ENCODE measurements at places on chromosomes 13 and 19.

GRCh38 chr19:55611300-55611982 is 6.0 kb downstream of the ZNF865 start:
- DNase-seq: no peak

DNA sequence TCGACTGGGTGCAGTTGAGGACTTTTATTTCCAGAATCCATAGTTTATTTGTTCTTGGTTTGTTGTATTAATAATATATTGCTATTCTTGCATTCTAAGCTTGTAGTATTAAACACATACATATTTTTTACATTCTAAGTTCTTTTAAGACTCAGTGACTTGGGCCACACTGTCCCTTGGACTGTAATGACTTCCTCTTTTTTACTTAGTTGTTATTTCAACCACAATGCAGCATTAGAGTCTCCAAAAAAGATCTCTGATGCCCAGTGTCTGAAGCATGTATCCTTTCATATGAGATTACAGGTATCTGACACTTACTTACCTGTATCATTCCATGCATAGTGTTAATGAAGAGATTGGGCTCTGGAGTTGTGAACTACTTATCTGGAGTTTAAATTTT is 864.9 kb upstream of the PCDH20 start:
- no peak for DNase-seq

- no peak for DNase-seq
Measured at GRCh38 chr19:43457809-43458208, 7.6 kb downstream of the LYPD3 start.

- peak; percentile 28 for DNase-seq
Measured at GRCh38 chr13:67416047-67416925, 186.2 kb upstream of the PCDH9 start.

DNA sequence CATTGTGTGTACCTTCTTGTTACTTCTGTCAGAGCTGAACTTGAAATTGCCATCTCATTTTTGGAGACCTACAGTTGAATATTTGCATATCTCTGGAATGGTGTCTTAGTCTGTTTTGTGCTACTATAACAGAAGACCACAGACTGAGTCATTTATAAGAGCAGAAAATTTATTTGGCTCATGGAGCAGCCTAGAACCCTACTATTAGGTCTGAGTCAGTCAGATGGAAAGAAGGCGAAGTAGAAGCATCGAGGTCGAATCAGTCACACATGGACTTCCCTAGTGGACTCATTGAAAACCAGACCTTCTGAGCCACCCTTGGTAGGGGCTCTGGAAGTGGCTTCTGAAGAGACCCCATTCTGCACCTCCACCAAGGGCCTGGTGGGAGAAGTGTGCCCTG is 33.9 kb upstream of the TPT1 start:
- no peak for DNase-seq

- DNase-seq: peak; percentile 18
Measured at GRCh38 chr19:20558011-20558410, 7.6 kb downstream of the ZNF737 start.

DNA sequence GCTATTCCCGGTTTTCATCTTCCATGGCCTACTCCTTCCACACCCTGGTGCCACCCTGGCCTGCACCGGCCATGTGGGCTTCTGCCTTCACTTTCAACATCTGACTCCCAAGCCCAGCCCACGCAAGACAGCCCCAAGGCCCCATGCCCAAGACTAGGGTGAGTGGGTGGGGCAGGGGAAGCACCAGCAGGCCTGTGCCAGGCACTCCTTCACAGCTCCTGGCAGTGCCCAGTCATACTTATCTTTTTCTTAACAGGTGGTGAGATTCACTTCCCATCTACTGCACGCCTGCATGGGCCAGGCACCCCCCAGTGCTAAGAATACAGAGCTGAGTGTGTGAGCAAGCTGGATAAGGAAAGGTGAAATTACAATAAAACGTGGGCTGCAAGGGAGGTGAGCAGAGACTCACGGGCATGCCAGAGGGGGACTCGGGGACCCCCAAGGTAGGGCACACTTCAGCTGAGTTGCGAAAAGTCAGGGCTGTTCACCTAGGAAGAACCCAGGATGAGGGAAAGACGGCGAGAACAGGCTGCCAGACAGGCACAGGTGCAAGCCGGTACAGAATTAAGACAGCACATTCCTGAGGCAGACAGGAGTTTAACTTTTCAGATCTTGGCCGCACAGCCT is 55.7 kb downstream of the COL4A1 start:
- DNase-seq: no peak

DNA sequence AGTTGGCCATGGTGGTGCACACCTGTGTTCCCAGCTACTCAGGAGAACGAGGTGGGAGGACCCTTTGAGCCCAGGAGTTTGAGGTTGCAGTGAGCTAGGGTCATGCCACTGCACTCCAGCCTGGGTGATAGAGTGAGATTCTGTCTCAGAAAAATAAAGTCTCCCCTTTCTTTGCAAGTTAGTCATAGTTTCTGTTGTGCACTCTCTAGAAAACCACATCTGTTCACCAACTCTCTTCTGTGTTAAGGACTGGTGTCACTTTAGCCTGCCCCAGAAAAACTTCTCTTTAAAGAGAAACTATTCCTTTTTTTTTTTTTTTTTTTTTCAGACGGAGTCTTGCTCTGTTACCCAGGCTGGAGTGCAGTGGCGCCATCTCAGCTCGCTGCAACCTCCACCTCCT is 4.9 kb upstream of the CHST8 start:
- no peak for DNase-seq

DNA sequence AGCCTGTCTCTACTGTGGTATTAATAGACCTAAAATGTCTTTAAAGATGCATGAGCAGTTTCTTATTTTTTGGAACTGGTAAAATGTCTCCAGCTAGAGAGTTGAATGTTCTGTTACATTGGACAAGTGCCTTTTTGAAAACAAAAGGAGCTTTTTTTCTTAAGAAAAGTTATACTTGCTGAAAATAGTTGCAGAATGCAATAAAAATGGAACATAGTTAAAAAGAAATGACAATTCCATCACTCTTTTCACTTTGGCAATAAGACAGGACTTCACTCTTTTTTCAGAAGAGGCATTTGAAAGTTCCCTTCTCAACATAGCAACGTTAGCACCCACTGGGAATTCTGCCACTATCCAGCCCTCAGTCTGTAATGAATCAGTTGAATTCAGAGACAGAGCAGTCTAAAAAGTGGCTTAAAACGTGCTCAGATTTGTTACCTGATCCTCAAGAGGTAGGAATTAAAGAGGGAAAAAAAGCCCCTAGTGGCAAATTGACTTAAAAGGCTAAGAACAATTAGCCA is 10.1 kb downstream of the RGCC start:
- no peak for DNase-seq

GRCh38 chr13:88217883-88218282 is 546.7 kb downstream of the SLITRK5 start:
- DNase-seq: no peak

DNA sequence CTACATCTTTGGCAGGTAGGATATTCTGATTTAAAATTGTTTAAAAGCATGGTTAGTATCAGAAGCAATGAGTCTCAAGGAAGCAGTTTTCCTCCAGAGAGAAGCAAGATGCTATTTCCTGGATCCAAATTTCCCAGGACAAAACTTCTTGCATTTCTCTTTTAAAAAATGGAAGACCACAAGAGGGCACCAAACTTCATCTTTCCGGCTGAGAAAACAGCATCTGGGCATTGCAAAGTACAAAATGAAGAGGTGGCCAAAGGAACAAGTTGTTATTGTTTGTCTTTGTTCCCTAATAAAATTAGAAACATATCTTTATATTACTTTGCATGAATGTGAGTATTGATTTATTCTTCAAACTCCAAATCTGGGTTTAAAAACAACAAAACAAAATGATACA is 60.0 kb upstream of the LRCH1 start:
- peak; percentile 9 for DNase-seq

GRCh38 chr19:862581-863314 is 3.3 kb downstream of the CFD start:
- DNase-seq: peak; percentile 39

DNA sequence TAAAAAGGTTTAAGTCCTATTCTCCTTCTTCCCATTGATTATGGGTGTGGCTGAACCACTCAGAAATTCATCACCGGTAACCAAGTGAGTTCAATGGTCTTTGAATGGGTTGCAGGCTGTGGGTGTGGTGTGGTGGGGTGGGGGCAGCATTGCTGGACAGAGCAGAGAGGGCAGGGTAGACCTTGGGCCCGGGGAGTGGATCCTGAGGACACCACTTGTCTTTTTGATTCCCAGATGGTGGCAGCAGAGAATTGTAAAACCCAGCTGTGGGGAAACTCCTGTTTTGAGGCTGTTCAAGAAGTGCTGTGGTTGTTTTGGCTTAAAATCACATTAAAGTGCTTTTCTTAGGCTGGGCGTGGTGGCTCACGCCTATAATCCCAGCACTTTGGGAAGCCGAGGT is 45.8 kb upstream of the RGCC start:
- DNase-seq: peak; percentile 20

DNA sequence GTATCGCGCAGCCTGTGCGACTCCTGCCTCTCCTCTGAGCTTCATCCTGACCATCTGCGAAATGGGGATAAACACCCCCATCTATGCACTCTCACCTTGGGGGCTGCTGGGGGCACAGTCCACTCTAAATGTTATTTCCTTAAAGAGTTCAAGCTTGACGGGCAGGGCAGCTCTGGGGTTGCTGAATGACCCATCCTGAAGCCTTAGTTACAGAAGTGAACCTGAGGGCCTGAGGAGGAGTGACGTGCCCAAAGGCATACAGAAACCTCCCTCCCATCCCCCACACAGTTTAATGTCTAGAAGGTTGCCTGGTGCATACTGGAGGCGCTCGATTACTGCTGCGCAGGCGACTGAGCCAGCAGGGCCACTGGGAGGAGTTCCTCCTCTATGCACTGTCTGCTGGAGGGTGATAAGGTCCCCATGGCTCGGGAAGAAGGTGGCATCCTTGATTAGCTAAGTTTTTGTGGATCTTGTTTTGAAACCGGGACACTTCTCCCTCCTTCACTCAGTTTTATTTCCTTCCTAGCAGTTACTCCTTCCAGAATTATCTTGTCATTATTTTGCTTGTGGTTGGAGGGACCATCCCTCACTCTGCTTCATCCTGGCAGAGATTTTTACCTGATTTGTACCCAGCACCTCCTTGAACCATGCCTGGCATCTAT is 572 bp upstream of the FKBP8 start:
- no peak for DNase-seq

DNA sequence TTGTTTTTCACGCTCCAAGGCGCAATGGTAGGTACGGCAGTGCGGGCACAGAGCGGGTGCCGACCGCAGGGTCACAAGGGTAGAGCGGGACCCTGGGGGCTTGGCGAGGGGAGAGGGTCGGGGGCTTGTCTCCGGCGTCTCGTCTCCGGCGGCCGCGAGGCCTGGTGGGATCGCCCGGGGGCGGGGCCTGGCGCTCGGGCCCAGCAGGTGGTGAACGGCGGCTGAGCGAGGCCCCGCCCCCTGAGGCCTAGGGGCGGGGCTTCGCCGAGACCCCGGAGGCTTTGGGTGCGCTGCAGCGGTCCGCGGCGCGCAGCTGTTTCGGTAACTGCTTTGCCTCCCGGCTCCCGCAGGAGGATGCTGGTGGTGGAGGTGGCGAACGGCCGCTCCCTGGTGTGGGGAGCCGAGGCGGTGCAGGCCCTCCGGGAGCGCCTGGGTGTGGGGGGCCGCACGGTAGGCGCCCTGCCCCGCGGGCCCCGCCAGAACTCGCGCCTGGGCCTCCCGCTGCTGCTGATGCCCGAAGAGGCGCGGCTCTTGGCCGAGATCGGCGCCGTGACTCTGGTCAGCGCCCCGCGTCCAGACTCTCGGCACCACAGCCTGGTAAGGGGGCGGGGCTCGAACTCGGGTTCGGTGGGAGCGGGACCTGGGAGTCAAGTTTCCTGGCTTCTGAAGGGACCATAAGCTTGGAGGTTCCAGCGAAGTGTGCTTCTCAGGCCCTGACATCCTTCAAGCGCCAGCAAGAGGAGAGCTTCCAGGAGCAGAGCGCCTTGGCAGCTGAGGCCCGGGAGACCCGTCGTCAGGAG is at the start of gene TSEN34:
Gene TSEN34 (plus strand): TSS at position 298 of the 800 bp plus-strand sequence. CDS start 57 bp downstream, at position 355.
- no peak for DNase-seq

DNA sequence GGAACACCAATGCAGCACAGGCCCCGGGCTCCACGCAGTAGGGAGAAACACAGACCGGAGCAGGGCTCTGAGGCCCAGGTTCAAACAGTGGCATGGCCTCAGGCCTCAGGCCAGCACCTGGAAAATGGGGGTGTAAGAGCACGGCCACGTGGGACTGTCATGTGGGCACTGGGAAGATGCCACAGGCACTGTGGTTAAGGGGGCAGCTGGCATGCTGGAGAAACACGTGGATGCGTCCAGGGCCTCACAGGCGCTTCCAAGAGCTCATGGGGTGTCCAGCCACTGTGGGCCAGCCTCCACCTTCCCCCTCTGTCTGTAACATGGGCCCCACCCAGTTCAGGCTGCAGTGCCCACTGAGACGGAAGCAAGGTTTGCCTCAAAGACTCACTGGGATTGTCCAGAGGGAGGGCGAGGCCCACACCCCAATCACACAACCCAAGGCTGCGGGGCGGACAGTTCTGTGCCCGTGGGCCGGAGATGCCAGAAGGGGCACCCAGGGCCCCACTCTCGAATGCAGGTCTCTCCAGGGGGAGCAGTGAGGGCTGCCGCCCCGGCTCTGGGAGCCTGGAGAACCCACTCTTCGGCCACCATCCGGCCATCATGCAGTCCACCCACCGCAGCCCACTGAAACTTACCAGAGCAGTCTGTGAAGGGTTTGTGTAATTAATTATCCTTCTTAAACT is 6.3 kb upstream of the MBD3 start:
- no peak for DNase-seq

GRCh38 chr13:109105899-109106298 is 476.5 kb downstream of the MYO16 start:
- no peak for DNase-seq

GRCh38 chr19:42276284-42276683 is 7.2 kb downstream of the CIC start:
- no peak for DNase-seq

DNA sequence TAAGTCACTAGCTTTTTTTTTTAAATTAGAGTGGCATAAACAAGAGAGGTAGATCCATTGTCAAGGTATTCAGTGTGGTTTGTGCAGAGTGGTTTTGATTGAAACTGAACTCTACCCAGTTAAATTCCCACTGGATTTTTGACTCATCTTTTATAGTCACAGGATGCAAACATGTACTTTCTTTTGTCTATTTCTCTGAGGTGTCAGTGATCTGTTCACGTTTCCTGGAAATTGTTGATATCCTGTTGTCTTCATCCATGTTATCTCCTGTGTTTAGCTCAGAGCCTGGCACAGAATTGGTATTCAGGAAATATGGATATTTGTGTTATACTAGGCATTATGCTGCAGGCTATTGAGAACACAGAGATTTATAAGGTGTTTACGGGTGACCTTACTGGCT is 119.7 kb downstream of the PCCA start:
- DNase-seq: no peak

GRCh38 chr13:47213047-47213446 is 316.2 kb upstream of the HTR2A start:
- no peak for DNase-seq

DNA sequence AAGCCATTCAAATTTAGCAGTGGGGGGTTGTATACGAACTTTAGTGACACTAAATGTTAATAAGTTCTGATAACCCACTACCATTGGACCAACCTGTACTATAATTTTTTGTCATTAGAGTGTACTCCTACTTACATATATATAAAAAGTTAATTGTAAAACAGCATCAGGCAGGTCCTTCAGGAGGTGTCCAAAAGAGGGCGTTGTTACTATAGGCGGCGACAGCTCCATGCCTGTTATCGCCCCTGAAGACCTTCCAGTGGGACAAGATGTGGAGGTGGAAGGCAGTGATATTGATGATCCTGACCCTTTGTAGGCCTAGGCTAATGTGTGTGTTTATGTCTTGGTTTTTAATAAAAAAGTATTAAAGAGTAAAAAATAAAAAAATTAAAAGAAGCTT is 27.5 kb downstream of the SPRYD7 start:
- DNase-seq: no peak
